ENCODE measurements at places on chromosomes 5 and 9.

DNA sequence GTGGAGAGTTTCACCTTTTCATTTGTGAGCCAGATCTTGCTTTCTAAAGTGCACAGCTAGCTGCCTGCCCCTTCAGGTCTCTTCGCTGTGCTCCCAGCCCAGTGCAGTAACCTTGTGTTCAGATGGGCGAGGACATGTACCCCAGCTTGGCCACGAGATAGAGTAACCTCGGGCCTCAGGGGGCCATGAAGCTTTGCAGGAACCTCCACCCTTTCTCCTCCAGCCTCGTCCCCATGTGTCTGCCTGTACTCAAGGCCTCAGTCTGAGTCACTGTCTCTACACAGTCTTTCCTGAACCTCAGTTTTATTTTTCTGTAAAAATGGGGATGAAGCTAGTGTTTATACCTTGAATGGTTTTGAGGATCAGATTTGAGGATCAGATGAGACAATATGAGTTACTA is 37.9 kb downstream of the ERGIC1 start:
- no peak for DNase-seq

GRCh38 chr9:6833518-6834192 is 75.9 kb downstream of the KDM4C start:
- DNase-seq, result no peak

GRCh38 chr5:143001764-143002351 is 231.7 kb downstream of the ARHGAP26 start:
- peak; percentile 68 for DNase-seq

- DNase-seq, result no peak
Measured at GRCh38 chr5:149893403-149893931, 51.1 kb downstream of the PDE6A start.

DNA sequence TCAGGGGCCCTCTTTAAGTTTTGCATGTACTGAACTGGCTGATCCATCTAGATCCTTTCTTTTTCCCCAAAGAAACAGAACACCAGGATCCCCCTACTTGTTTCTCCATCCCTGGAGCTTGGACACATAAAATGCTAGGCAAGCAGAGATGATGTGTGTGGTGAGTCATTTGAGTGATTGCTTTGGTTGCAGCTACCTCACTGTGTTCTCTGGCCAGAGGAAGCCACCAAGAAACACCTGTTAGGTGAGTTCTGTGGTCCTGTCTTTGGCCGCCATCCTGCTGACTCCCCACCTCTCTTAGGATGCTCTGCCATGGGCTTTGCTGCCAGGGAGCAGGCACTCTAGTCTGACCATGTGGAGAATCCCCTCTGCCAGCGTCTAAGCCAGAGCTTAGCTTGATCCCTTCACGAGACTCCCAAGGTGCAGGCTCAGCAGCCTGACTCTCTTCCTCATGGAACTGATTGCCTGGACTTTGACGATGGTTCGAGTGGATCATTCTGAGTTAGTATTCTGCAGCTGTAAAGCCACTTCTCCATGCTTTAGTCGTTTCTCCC is 27.3 kb upstream of the DENND1A start:
- no peak for DNase-seq

GRCh38 chr5:45694255-45694814 is 1.8 kb downstream of the HCN1 start:
- no peak for DNase-seq

- DNase-seq, result no peak
Measured at GRCh38 chr9:16371306-16371705, 499.2 kb downstream of the BNC2 start.

DNA sequence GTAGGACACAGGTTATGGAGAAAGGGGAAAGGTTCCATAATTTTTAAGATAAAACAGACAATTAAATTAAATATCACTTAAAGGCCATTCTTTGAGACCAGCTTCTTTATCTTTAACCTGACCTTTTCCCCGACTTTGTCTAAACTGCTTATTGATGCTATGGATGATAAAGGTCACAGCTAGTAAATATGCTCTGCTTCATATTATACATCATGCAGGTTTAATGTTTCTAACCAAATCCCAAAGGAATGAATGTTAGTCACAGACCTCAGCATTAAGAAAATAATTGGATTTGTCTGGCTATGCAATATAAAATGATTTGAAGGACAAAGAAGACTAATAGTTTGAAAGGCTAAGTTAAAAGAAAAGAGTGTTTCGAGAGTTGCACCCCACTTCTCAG is 147.6 kb downstream of the ST8SIA4 start:
- no peak for DNase-seq

- DNase-seq, result no peak
Measured at GRCh38 chr5:56045469-56045868, 50.7 kb upstream of the IL6ST start.

- DNase-seq, result no peak
Measured at GRCh38 chr5:8270246-8270645, 401.3 kb downstream of the MTRR start.

DNA sequence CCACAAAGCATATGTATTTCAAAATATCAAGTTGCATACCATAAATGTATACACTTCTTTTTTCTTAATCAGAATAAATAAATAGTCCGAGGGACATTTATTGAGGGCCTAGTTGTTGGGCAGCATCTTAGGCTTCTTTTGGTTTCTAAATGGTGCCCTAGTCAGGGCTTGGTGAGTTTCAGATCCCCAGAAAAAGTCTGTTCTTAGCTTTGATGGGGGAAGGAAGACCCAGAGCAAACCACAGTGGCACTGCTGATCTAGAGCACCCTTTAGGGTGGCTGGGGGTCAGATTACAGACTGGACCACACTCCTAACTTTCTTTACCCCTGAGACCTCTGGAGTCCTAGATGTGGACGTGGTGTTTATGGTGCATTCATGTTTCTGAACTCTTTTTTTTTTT is 97.8 kb downstream of the C9orf152 start:
- DNase-seq, result no peak

DNA sequence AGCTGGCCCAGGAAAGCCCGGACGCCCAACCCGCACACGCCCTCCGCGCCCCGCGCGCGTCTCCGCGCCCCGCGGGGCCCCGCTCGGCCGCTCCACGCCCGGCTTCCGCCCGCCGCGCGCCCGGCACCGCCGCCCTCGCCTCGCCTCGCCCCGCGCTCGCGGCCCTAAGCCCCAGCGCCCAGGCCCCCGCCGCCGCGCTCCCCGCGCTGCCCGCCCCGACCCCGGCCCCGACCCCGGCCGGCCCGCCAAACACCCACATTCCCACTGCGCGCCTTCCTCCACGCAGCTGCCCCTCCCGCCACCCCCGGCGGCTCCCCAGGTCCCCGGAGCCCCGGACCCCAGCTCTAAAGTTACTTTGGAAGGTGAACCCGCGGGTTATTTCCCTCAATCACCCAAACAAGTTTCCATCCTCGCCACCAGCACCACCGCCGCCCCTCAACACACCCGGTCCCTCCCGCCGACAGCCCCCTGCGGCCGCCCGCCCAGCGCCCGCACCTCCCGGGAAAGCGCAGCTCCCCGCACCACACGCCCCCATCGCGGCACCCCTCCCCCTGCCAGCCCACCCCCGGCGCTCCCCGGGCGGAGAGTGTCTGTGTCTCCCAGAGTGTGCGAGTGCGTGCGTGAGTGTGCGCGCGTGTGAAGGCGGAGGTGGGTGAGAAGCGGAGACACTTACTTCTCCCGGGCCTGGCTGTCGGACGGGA is 439 bp downstream of the SSBP2 start:
- DNase-seq, result peak; percentile 62

DNA sequence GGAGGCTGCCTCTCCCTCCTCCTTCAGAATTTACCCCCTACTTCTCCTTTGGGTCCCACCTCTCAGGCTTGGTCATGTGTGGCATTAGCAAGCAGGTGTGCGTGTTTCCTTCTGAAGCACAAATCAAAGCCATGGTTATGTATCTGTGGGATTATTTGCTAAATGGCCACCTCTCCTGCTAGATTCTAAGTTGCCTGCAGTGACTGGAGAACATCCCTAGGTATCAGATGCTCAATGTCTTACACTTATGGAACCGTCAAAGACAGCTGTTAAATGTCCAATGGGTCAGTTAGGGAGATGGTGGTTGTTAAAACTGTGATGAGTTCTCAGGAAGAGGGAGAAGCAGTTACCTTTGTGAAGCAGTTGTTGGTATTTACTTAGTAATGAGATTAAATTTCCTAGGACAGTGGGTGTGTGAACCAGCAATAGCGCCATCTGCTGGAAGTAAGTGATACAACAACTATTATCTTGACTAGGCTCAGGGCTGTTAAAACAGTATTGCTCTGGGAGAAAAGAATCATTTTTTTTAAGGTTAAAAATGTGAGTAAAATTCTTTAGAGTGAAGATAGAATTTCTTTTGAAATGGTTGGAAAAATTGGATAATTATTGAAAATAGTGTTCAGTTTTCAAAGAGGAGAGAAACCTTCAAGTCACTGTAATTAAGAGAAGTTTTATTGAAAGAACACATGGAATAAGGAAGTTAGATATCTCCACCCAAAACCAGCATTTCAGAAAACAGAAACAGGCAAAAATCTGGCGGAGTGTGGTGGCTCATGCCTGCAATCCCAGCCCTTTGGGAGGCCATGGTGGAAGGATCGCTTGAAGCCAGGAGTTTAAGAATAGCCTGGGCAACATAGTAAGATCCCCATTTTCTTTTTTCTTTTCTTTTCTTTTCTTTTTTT is 71.3 kb downstream of the TMC1 start:
- DNase-seq, result peak; percentile 72

DNA sequence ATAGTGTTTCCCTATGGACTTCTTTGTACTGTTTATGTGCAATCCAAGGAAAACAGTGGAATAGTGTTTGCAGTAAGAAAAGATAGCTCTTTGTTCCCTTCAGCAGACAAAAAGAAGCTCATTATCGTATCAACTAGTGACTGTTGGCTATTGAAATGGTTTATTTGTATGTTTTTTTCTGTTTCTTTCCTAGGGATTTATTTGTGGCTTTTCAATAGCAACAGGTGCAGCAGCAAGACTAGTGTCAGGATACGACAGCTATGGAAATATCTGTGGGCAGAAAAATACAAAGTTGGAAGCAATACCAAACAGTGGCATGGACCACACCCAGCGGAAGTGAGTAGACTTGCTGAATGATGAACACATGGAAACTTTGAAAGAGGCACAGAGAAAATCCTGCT is 65.1 kb downstream of the SLC44A1 start:
- no peak for DNase-seq

- no peak for DNase-seq
Measured at GRCh38 chr5:13207112-13207511, 737.4 kb downstream of the DNAH5 start.

DNA sequence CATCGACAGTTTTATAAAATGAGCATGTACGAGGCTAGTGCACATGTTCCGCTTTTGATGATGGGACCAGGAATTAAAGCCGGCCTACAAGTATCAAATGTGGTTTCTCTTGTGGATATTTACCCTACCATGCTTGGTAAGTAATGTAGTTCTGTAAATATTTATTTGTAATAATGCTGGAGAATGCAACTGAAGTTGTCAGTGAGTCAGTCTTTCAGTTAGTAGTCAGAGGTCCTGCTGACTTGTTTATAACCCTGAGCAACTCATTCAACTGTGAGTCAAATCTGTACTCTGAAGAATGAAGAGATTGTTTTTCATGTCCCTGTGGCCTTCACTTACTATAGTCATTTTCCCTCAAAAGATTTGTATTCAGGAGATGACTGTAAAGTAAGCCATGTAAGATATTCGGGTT is 28.4 kb upstream of the GPR150 start:
- DNase-seq, result no peak

- DNase-seq, result no peak
Measured at GRCh38 chr9:18611971-18612370, 138.0 kb downstream of the ADAMTSL1 start.

GRCh38 chr9:76906647-76906975 is 697 bp upstream of the PRUNE2 start:
- DNase-seq, result no peak

DNA sequence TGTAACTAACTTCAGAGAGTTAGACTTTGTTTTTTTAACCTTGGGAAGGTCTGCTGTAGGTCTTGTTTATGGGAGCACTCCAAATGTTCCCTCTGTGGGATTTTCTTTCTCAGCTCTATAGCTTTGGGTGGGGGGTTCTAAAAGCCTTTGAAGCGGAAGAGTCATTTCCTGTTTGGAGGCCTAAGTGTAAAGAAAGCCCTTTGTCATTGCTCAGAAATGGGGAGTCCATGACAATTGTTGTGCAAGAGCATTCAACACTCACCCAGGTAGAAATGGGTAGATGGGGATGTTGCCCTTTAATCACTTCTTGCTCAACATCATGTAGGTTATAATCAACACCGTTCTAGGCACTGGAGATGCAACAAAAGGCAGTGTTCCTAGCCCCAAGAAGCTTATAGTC is 30.3 kb upstream of the MAST4 start:
- no peak for DNase-seq
